Stimulated activated CD8-positive, alpha-beta memory T cell treated with anti-CD3 and anti-CD28 coated beads, Interleukin-12 subunit alpha, Interleukin-12 subunit beta, amount 100 ng/mL, for 4 hours (primary cell): ENCODE measurements at places on chromosomes 12 and 14.

DNA sequence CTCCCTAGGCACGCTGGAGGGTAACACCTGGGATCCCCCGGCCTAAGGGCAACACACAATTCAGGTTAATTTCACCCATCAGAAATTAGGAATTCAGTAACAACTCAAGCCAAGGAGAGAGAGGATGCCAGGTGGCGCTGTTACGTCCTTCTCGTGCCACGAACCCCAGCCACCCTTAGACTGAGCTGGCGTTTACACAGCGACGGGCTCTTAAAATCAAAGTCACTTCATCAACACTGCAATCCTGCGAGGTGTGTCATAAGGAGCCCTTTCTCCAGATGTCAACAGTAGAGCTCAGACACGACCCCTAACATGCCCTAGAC is 110.6 kb upstream of the TMEM132D start:
- no peak for DNase-seq

DNA sequence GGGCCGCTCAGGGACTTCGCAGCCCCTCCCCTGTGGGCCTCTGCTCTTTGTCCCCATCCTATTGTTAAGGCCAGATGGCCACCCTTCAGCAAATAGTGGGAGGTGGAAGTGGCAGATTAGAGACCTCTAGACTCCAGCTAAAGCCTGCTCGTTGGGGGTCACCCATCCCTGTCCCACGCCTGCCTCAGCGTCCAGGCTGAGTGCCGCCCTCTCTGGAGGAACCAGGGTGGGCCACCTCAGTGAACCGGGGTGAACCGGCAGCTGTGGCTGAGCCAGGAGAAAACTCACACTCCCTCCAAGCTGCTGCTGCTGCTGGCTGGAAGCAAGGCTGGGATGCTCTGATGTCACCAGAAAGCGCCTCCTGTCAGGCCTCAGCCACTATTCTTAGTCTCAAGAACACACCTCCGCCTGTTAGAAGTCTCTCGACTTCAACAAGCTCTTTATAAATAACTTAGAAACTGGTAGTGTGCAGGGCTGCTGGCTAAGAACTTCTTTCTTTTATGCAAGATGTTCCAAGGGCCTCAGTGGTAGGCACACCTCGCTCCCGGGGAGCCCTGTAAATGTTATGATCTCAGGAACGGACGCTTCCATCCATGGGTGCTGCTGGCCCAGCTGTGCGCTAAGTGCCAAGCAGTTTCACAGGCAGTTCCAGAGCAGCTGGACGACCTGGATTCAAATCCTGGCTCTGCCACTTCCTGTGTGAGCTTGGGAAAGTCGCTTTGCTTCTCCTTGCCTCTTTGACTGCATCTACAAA is 19.8 kb upstream of the TESC start:
- no peak for DNase-seq

GRCh38 chr12:107462428-107463332 is 222.9 kb upstream of the PWP1 start:
- DNase-seq = no peak

GRCh38 chr12:52703878-52704277 is 554 bp upstream of the KRT77 start:
- no peak for DNase-seq

DNA sequence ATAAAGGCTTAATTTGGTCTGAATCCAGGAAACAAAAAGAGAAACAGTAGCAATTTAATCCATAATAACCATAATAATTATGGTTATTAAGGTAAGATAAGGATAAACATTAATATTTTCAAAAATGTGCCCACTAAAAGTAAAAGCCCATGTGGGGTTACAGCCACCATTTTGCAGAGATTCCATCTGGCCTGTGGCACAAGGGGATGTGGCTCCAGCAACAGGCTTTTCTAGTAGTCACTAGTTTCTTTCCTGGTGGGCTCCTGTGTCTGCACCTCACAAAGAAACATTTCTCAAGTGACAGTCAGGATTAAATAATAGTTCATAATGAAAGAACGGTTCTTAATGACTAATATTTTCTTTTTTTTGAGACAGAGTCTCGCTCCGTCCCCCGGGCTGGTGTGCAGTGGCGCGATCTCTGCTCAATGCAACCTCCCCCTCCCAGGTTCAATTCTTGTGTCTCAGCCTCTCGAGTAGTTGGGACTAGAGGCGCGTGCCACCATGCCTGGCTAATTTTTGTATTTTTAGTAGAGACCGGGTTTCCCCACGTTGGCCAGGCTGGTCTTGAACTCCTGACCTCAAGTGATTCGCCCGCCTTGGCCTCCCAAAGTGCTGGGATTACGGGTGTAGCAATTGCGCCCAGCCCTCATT is 32.2 kb downstream of the GPR19 start:
- no peak for DNase-seq

GRCh38 chr14:89332031-89332430 is 85.0 kb downstream of the FOXN3 start:
- DNase-seq = no peak

GRCh38 chr12:87943023-87943422 is 86.2 kb downstream of the C12orf50 start:
- DNase-seq = no peak

DNA sequence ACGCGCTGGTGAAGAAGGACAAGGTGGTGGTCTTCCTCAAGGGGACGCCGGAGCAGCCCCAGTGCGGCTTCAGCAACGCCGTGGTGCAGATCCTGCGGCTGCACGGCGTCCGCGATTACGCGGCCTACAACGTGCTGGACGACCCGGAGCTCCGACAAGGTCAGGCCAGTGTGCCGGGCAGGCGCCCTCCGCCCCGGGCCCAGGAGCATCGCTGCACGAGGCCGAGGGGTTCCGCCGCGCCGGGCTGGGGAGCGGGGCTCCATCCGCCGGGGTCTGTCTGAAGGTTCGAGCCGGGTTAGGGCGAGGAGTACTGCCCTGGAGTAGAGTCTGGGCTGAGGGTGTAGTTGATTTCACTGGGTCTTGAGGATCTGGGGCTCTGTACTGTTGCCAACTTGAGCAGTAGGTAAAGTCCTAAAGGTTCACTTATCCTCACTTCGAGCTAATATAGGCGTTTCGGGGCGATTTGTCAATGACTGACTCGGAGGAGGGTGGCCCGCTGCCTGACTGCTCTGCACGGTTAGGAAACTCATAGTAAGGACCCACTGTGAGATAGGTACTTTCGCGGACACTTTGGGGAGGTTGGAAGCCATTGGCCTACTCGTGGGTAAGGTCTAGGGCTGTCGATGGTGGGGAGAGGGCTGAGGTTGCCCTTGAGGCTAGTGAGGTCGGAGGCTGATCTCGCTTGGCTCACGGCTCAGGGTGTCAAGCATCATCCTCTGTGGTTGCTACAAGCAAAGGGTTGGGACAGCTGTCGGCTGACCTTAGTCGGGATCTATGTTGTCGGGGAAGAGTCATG is 574 bp downstream of the GLRX5 start:
- DNase-seq = no peak

DNA sequence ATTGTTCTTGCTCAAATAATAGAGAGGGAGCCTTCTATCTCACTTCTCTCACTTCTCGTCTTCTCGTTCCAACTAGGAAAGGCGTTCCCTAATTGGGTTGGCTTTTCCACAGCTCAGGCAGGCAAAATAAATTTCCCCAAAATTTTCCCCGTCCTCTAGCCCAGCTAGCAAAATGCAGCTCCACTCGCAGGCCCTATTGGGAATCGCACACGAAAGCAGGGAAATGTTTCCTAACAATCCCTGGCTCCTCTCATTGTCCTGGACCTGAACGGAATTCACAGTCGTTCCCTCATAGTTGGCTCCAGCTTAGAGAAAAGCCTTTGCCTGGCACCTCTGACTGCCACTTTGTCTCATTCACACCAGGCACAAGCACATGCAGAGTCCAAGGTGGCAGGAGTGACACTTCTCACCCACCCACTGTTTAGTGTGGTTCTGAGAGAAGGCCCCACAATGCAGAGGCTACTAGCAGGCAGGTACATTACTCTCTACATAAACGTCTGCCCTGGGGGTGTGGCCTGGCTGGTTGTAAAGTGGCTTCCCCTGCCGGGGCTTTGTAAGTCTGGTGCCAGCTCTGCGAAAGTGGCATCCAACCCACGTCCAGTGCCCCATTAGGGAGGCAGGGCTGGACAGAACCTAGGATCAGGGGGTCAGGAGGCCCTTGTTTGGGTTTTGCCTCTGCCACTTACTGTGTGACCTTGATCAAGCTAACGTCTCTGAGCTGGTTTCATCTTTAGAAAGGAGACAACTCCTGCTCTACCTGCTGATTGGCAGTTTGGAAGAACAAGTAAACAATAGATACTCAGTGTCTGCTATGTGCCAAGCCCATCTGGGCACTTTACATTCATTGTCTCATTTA is 4.2 kb downstream of the SERPINA10 start:
- no peak for DNase-seq

DNA sequence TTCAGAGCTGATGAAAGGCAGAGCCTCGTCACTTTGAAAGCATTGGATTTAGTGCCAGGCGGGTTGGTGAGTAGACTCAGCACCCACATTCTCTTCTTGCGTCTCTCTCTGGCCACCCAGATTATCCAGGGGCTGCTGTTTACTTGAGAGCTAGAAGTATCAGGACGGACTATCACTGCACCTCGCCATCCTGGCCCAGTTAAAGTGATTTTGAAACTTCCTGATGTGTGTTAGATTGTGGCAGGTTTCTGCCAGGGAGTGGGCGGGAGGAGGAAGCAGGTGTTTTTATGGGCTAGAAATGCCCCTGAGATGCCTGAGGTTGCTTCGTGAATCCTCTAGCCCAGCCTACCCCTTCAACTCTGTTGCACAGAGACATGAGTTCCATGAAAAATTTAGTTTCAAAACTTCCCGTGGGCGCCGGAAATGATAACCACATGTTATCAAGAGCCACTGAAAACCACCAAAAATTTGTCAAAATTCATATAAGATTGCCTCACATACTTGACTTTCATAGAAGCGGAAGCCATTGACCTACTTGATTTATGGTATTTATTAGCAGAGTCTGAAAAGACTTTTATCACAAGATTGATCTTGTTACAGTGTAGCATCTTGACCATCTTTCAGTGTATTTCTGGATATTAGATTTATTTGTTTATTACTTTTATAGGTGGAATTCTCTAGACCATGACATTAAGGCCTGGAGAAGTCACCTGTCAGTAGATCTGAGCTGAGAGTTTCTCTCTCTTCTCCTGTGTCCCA is 466.0 kb downstream of the RAD51B start:
- DNase-seq = peak; percentile 34

- DNase-seq = no peak
These were observed 21.9 kb downstream of the ZFYVE21 start for GRCh38 chr14:103737432-103738045.

GRCh38 chr12:92469837-92470236 is 233.0 kb upstream of the PLEKHG7 start:
- no peak for DNase-seq

GRCh38 chr12:15982071-15982470 is 70.9 kb downstream of the DERA start:
- no peak for DNase-seq

- no peak for DNase-seq
These were observed 40.7 kb downstream of the BCL11B start for GRCh38 chr14:99231161-99231849.

DNA sequence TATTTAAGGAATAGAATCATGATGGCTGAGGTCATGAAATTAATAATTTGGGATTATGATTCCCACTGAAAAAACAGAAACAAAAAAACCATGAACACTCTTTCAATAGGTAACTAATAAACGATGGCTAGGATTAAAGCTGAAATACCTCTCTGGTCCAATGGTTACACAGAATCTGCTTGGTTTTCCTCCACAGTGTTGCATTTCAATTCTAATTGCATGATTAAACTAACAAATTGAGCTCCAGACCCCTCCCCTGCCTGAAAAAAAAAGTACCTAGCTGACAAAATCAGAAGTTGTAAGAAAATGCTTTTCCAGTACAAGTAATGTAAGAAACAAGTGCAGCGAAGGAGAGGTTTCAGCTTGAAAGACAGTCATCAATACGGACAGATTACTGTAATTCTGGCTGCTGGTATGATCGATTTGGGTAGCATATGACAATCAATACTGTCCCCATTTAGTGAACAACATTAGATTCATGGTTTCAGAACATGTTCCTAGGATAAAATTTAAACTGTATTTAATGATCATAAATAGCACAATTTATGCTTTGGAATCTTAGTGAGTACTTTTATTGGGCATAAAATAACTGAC is 32.0 kb downstream of the INSM2 start:
- no peak for DNase-seq

DNA sequence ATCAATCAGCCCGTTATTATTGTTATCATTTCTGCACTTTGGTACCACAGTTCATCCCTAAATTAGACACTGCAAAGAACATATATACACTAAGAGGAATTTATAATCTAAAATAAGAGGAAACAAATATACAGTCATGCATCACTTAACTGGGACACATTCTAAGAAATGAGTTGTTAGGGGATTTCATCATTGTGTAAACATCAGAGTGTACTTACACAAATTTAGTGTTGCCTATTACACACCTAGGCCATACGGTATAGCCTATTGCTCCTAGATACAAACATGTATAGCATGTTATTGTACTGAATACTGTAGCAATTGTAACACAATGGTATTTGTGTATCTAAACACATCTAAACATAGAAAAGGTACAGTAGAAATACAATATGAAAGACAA is 190.5 kb downstream of the BMP4 start:
- DNase-seq = no peak

GRCh38 chr12:124866883-124867400 is 3.3 kb upstream of the SCARB1 start:
- DNase-seq = no peak

DNA sequence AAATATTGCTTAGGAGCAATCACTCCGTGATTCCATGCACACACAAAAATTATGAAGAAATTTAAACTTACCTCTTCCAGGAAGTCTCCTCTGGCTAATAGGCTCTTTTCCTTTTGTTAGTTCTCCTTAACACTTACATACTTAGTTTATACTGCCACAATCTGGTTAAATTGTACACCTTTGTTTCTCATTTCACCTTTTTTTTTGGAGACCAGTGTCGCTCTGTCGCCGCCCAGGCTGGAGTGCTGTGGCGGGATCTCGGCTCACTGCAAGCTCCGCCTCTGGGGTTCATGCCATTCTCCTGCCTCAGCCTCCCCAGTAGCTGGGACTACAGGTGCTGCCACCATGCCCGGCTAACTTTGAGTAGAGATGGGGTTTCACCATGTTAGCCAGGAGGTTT is 2.2 kb upstream of the ANKRD52 start:
- DNase-seq = no peak

- no peak for DNase-seq
These were observed 4.9 kb upstream of the NEMF start for GRCh38 chr14:49857427-49858003.

- no peak for DNase-seq
These were observed 14.6 kb upstream of the KANSL2 start for GRCh38 chr12:48696626-48697025.

GRCh38 chr14:71225113-71225512 is 317.9 kb downstream of the PCNX1 start:
- no peak for DNase-seq

- DNase-seq = no peak
These were observed 839 bp downstream of the GSG1 start for GRCh38 chr12:13102461-13103195.
